ENCODE measurements at places on chromosomes 13 and 19.

- no peak for DNase-seq
Observed at GRCh38 chr19:46913198-46913851, 52.5 kb downstream of the ARHGAP35 start.

DNA sequence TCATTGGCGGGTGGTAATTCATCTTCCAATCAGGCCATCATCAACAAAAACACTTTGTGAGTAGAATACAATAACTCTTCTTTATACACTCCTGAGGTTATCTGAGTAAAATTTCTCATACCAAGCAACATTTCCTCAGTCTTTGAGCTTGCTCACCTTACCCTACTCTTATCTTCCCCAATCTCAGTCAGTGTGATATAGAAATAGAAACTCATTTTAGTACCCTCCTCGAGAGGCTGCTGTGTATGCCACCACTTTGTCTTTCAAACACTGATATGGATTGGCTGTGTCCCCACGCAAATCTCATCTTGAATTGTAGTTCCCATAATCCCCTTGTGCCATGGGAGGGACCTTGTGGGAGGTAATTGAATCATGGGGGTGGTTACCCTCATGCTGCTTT, 209.7 kb downstream of the RBM26 start:
- DNase-seq = no peak

DNA sequence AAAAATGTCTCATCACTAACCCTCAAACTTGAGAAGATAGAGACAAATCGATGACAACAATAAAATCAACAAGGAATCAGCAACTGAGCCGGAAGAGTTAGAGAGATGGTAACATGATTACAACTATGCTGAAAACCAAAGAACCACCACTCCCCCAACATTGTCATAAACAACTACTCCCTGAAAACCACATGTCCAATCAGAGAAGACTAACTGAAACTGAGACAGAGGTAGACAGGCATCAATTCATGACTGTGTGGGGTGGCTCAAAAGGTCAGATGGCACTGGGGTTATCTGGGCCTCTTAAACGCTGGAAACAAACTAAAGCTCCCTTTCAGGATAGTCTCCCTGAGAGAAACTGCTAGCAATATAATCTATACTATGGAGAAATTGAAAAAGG, 488.8 kb downstream of the KCTD12 start:
- DNase-seq = no peak

- DNase-seq = peak; percentile 26
Observed at GRCh38 chr19:42028304-42029216, 34.5 kb upstream of the ATP1A3 start.

- no peak for DNase-seq
Observed at GRCh38 chr13:45055902-45056648, 64.2 kb upstream of the GTF2F2 start.

GRCh38 chr13:21930536-21930935, 259.7 kb downstream of the FGF9 start:
- DNase-seq = no peak

GRCh38 chr13:99823961-99824360, 147.6 kb downstream of the ZIC5 start:
- no peak for DNase-seq

DNA sequence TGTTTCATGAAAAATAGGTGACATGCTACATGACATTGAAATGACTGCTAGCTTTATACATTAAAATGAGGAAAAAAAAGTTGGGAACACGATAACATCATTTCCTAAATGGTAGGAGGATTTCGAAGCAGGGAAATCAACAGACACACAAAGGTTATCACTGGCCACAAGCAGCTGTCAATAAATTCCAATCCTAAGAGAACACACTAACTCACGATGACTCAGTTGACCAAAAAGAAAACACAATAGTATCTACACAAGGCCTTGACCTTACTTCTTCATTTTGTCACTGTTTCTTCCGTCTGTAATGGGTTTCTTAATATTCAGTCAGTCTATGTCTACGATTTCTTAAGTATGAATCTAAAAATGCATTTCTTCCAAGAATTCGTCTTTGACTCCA, 36.5 kb downstream of the STARD13 start:
- no peak for DNase-seq

- peak; percentile 63 for DNase-seq
Observed at GRCh38 chr13:27533155-27533643, 82.8 kb upstream of the MTIF3 start.

Measured in NCI-H2227 treated with DMSO at 0.1 percent for 48 hours (cell line).